ENCODE measurements at places on chromosomes 2 and 18.

DNA sequence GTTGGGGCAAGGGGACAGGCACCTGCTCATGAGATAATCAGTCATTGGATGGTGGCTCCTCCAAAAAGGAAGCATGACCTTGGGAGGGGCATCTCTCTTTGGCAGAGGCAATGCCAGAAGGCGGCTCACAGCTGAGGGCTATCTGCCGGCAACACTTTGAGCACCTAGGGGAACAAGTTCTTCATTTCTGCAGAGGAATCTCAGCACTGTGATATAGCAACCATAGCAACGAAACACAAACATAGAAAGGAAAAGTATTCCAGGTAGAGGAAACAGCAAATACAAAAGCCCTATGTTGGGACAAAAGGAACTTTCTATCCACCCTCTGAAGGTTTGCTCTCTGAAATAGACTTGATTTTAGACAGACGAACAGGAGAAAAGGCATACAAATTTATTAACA is 89.1 kb upstream of the NEDD4L start:
- no peak for DNase-seq

DNA sequence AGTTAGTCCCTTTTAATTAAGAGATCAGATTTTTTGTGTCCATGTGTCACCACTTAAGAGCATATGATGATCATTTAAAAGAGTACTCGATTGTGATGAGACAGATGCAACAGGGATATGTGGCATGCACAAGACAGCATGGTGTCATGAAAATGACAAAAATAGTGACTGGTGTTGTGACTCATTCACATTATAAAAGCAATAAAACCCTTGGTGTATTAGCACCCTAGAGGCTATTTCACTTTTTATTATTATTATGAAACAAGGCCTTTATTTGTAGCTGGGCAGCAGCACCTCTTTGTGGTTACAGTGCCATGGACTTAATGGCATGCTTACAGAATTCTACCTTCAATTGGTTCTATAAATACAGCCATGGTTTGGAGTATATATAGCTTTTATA is 1296.0 kb upstream of the ZEB2 start:
- DNase-seq, result no peak

DNA sequence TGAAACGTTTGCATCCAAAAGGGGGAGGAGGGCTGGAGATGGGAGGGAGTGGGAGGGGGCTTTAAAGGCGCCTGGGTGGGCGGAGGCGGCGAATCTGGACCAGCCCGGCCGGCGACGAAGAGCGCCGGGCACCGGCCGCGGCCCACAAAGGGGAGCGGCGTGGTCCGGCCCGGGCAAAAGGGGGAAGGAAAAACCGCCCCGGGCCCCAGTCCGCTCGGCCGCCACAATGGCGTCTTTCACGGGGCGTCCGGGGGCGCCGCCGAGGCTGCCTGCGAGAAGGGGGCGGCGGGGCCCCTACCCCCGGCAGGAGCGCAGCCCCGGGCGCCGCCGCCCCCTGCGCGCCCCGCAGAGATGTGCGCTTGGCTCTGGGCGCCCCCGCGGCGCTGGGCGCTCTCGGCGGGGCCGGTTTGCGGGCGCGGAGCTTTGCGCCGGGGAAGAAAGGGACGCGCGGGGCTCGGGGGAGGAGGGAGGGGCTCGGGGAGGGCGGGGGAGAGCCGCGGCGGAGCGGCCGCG is 108.1 kb upstream of the KCTD1 start:
- DNase-seq, result no peak

DNA sequence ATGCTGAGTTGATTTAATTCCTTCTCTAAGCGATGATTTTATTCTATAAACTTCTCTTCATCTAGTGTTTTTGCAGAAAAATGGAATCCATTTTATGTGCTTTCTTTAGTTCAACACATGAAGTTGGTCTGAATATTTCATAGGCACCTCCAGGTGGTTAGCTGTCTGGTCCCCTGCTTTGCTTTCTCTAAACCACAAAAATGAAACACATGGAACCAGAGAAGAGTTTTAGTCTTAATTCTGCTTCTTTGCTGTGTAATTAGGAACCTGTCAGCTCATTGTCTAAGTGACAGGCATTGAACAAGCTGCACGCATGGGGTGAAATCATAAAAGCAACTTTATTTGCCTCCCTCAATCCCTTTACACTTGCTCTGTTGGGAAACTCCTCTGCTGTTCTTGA is 150.4 kb downstream of the PIK3C3 start:
- no peak for DNase-seq

DNA sequence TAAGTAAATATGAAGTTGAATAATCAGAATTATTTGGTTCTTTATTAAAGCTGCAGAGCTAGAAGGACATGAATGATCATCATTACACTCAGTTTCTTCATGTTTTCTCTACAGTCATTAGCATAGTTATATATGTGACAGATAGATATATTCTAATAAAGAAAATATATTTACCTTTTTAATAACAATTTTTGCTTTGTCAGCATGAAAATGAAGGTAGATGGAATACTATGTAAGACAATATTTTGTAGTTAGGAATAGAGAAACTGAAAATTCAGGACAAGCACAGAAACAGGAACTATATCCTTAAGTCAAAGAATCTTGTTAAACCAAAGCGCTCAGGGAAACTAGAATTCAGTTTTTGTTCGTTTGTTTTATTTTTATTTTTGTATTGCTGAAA is 649.9 kb upstream of the NRXN1 start:
- DNase-seq, result no peak

- DNase-seq, result no peak
Measured at GRCh38 chr18:54742659-54743604, 85.3 kb upstream of the RAB27B start.

GRCh38 chr2:42777883-42778805 is 14.2 kb upstream of the OXER1 start:
- no peak for DNase-seq

DNA sequence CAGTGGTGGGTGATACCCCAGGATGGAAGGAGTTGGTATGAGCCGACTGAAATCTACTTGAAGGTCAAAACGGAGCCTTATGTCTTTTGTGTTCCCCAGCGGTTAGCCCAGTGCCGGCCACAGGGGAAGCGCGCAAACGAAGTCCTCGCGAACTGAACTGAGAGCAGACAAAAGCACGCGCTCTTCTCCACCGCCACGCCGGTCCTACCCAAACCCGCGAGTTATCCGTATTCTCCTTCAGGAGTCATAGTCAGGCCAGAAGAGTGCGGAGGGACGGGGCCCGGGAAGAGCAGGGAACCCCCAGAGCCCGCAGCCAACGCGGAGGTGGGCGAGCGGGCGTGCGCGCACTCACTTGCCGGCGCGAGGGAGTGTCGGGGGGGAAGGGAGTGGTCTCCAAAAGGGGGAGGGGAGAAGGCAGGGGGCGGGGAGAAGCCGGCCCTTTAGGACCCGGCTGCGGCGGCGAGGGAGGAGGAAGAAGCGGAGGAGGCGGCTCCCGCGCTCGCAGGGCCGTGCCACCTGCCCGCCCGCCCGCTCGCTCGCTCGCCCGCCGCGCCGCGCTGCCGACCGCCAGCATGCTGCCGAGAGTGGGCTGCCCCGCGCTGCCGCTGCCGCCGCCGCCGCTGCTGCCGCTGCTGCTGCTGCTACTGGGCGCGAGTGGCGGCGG is at the start of gene IGFBP2:
TSS of gene IGFBP2 (plus strand) at position 469 of the 664 bp plus-strand sequence. CDS start at position 573, 104 bp downstream.
- DNase-seq, result no peak

DNA sequence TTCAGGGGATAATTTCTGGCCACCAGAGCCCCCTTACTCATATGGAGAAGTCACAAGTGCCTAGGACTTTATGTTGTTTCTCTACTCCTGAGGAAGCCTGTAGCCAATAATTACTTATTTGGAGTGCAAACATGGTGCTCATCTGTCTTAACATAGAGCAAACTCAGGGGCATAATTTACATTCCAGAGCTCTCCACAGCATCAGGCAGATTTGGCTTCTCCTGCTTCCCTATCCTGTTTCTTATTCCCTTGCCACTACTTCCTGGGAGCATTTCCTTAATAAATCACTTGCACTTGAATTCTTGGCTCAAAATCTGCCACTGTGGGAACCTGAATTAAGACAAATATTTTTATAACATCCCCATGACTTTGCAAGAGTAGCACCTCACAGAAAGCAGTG is 960.9 kb downstream of the SOCS6 start:
- no peak for DNase-seq
